Daoy (cell line): ENCODE measurements at places on chromosomes 4 and X.

GRCh38 chr4:25440478-25441030, 63.5 kb downstream of the ANAPC4 start:
- DNase-seq = no peak

DNA sequence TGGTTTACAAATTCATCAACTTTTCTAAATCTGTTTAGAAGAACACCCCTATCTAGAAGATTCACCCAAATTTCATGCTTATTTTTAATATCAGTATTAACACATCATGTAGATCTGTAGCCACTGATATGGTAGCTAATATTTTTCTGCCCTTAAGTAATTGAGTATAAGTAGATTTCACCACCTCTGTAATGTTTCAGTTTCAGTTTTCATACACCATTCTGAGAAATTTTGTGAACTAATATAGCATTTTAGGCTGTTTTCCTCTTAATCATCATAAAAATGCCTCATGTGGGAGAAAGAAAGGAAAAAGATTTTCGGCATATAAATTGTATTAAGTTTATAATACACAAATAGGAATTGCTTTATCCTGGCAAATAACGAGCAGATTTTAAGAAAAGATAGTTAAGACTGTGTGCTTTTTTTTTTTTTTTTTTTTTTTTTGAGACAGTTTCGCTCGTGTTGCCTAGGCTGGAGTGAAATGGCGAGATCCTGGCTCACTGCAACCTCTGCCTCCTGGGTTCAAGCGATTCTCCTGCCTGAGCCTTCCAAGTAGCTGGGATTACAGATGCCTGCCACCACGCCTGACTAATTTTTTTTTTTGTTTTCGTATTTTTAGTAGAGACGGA, 21.4 kb upstream of the RBPJ start:
- DNase-seq = no peak

- DNase-seq = peak; percentile 31
These were observed 67.0 kb downstream of the NHS start for GRCh38 chrX:17441965-17442364.

DNA sequence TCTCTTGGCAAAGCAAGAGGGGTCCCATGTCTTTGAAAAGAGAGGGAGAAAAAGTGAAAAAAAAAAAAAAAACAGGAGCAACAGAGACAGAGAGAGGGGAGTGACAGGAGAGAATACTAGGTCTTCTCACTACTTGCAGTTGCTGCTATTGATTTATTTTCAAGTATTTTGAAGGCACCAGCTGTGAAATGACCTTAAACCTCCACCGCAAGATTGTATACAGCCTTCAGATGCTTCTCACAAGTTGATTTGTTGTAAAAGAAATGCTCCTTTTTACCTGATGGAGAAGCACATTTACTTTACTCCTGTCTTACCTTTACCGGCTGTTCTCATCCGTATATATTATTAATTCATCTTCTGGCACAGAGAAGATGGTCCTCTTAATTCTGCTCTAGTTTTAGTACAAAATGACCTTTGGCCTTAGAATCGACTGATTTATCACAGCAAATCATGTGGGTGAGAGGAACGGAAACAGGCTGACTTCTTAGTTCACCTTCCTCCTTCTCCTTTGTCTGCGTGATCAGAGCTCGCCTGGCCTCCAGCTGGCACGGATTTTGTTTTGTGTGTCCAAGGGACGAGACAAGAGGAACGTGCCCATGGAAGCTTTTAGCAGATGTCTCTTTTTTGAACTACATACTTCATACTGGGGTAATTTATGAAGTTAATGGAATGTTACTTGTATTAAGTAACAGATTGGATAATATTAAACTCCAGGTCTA, 82.4 kb upstream of the PACRGL start:
- DNase-seq = no peak

GRCh38 chr4:54709400-54709799, 51.6 kb downstream of the KIT start:
- no peak for DNase-seq

DNA sequence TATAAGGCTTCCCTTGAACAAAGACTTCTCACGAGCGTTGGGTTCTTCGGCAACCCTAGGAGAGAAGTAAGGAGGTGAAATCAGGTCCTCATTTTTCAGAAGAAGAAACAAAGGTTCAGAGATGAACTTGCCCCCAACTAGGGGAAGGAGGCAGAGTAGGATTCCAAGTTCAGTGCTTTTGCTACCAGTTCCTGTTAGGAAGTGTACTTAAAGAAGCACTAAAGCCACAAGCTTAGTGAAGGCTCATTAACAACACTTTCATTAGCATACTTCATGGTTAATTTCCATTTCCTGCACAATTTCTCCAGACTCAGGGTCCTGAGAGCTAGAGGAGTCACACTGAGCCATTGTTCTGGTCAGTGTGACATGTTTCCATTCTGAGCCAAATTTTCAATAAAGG, 52.1 kb downstream of the VSIG4 start:
- DNase-seq = no peak

DNA sequence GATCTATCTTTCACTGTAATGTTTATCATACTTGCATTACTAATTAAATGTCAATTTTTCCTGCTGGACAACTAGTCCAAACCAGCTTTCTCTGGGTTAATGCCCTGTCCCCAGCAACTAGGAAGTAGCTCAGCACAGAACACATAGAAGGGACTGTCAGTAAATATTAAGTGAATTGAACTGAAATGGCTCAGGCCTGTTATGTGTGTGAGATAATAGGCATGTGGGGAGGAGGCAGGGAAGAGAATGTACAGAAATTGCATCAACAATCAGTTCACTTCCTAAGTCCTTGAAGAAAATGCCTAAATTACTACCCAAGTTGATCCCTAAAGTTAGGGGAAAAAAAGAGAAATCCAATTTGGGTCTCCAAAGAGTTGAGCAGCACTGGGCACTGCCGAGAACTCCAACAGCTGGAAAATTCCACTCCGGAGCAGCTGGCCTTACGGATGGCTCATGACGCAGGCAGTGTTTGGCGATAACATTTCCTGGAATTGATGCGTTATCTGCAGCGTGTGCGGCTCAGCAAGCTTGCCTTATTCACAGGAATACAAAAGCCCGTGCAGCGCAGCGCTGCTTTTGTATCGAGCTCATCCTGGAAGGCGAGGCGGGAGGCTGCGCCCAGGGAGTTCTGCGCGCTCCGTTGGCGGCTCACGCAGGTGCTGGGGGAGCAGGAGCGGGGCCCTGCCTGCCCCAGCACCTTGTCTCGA, 297.3 kb upstream of the LCORL start:
- DNase-seq = no peak

GRCh38 chr4:38409852-38410251, 254.1 kb upstream of the KLF3 start:
- DNase-seq = no peak

- no peak for DNase-seq
These were observed 29.1 kb upstream of the TRO start for GRCh38 chrX:54891573-54891972.

GRCh38 chr4:112908511-112908910, 140.9 kb upstream of the ANK2 start:
- peak; percentile 12 for DNase-seq

DNA sequence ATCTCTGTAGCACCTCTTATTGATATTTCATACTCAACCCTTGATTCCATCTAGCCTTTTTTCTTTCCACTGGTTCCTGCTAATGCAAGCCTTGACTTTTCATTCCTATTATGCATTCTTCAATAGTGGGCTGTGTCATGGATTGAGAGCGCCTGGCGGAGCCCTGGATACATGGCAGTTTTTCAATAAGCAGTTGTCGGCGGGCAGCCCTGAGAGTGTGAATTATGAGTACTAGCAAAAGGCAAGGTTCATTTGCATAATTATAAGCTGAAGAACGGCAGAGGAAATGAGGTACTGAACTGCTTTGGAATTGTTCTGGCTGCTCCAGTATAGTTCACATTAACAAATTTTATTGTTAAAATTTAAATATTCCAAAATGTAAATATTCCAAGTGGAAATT, 339.7 kb upstream of the VCX start:
- DNase-seq = no peak

DNA sequence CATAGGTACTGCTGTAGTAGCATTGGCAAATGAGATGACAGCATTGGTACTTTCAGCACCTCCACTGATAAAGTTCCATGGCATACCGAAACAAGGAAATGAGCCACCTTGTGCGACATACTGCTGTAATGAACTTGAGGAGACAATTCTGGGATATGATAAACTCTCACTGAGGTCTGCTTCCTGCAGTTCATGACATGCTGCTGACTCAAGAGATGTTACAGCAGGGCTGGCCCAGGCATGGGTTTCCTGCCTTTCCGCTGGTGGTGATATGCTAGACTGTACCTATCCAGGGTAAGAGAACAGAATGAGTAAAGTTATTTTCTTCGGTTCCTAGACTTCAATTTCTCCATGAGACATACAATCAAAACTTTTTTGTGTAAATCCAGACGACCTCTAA, 17.1 kb downstream of the BEND2 start:
- DNase-seq = no peak

DNA sequence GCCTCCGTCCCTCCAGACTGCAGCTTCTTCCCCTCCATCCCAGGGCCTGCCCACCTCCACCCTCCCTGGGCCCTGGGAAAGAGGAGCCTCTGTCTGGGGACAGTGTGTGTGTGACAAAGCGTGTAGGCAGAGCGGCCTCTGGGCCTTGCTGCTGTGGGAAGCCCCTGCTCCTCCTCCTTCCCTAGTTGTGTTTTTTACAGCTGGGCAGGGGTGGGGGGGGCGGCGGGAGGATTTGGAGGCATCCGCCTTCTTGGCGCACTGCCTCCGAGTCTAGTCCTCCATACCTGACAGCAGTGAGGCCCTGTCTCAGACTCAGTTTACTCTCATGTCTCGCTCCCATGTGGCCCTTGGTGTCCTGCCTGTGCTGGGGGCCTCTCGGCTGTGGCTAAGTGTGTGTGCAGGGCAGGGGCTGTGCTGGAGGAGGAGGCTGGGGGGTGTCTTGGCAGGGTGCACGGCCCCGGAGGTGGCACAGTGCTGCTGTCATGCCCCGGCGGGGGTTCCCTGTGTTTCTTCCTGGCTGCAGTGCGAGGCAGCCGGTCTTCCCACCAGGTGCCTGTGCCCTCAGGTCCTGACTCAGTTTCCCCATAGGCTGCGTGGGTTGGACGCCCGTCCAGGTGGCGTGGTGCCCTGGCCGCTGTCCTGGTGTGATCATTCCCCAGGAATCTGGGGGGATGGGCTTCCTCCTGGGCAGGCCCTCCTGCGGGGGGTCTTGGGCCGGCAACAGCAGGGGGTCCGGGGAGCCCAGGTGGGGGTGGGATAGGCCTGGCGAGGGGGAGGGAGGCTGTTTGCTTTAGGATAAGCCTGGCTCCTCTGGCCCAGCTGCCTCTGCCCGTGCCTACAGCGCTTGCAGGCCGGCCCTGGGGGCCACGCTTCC, 7.0 kb downstream of the FGFRL1 start:
- DNase-seq = no peak

- peak; percentile 4 for DNase-seq
These were observed 2.7 kb downstream of the ADGRL3 start for GRCh38 chr4:61202638-61203435.

- no peak for DNase-seq
These were observed 59.9 kb upstream of the PDGFRA start for GRCh38 chr4:54169176-54169575.

GRCh38 chr4:183541010-183541751, 36.3 kb downstream of the ING2 start:
- DNase-seq = no peak

DNA sequence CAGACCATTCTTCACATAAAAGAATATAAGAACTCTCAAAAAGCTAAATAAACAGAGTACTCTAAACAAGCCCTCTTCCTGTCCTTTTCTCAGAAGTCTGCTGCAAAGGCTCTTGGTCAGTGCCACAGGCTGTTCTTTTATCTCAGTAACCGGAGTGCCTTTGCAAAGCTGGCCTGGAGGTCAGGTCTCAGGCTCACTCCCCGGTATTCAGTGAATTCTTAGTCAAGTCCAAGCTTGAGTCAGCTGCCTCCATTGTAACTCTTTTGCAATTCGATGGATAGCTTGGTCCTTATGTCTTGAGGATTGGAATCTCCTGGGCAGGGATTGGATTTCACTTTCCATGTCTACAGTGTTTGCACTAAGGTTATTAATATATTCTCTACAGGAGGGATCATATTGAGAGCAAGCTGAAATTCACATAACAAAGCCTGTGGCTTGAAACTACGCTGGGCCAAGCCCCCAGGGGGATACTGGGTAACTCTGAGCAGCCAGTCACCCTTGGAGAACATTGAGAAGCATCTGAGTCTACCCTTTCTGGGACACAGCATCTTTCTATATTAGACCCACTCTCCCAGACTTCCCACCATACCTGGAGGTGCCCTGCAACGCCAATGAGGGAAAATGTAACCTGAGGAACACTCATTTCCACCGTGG, 10.0 kb upstream of the HS6ST2 start:
- DNase-seq = no peak

GRCh38 chrX:79035421-79035820, 90.2 kb downstream of the P2RY10 start:
- DNase-seq = no peak

DNA sequence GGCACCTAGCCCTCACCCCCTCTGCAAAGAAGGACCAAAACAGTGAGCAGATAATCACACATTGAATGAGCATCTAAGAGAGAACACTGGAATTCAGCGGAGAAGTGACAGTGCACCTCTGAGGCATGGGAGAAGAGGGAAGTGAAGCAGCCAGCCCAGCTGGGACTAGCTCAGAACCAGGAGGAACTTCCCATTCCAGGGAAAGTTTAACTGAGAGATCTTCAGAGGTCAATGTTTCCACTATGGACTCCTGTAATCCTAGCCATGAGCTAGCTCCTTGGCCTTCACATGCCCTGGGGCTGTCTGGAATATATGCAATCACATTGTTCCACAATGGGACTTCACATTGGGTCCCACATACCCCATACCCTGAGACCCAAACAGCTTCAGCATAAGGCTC, 24.4 kb downstream of the TLR6 start:
- no peak for DNase-seq

DNA sequence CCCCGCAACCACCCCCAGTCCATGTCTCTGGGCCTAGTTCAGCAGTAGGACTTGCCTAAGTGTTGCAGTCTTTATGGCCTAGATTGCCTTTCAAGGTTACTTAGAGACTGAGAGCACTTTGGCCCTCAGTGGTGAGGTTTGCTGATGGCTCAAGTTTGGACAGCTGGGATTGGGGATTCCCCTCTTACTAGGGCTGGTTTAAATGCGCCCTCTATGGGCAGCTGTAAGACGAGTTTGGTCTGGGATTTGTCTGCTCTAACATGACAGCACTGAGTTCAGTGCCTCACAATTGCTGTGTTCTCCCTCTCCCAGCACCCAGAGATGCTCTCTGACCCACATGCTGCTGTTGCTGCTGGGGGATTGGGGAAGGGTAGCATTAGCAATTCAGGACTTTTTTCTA, 23.1 kb downstream of the DACH2 start:
- no peak for DNase-seq

GRCh38 chr4:5500165-5500564, 208.2 kb downstream of the EVC2 start:
- DNase-seq = peak; percentile 17

DNA sequence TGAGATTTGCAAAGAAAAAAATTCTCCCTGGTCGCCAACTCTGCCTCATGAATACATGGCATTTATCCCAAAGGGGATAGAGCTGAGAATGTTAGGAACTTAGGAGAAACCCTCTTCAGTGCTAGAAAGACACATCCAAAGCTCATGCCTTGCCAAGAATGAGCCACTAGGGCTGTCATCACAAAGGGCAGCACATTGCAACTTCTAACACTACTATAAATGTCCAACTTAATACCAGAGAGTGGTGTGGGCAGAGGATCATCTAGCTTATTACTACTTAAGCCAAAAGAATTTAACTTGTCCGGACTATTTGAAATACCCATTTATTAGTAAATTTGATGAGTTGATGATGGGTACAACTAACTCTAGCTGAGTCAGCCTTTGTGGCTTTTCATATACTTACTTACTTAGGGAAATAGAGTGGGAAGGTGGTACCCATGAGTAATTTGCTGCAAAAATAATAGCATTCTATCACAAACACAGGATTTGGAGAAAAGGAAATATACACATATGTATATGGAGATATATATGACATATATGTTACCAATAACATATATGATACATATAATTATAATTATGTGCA, 66.3 kb upstream of the GAB1 start:
- DNase-seq = no peak
